Panc1 (cell line): ENCODE measurements at places on chromosomes 4 and X.

DNA sequence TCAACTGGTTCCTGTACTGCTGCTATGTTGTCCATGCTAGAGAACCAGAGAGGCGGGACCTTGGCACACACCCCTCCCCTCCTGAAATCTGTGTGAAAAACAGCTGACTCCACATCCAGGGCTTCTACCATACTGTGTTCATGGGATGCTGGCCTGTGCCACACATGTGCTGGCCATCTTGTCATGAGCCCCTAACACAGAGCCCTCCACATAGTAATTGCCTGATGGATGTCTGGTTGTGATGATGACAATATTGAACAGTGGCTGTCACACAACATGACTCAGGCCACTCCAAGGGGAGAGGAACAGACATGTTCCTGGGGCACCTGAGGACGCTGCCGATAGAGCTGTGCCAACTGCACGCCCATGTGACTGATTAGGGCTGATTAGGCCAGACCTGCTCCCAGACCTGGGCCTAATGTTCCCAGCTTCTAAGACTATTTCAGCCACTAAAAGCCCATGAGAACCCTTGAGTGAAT, 13.1 kb downstream of the SLC25A5 start:
- DNase-seq = no peak

DNA sequence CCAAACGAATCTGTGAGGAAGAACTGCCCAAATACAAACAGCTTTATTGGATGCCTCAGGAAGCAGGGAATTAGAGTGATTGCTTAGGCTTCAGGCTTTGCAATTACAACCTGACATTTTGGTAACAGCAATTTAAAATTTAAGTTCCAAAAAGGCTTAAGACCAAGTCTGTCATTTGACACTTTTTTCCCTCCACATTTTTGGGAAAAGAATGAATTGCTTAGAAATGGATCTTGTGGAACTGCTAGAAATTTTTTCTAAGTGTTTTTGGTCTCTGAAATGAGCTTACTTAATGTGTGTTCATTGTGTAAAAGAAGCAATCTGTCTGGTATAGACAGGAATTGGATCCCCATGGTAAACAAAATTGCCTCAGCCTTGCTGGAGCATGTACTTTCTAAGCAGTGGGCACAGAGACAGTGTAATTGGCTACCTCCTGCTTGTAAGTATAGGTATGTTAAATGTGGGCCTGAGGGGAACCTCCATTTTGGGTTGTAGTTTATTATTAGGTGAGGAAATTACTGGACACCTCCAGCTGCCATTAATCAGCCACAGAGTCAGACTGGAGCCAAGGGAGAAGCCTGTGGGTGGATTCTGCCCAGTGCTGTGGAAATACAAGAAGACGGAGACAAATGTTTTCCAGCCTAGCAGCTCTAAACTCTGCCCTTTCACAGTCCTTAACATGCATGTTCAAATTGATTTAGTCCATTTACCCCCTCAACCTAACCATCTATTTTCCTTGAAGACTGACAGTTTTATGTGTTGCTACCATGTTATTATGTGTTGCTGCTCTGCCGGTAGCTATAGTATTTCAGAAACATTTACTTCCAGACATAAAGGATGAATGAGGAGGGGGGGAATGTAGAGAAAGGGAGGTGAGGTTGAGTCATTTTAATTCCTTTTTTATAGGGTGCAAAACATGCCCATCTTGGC, 473.0 kb downstream of the SPRY1 start:
- no peak for DNase-seq

DNA sequence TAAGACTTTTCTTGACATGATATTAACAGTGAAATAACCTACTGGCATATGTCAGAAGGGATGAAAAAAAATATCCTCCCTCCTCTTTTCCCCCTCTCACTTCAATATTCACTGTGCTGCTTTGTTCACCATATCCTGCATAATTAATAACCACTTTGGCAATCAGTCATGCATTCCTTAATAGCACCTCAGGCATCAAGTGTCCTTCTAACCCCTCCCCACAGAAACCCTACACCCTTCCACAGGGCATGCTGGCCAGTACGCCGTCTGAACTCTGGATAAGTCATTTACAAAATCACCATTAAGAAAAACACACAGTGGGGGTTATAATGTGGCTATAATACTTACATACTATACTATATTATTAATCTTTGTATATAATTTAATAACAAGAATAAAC, 165.9 kb downstream of the PDGFC start:
- DNase-seq = no peak

GRCh38 chr4:75002381-75002780, 69.5 kb downstream of the PARM1 start:
- DNase-seq = no peak

- no peak for DNase-seq
Observed at GRCh38 chr4:12411072-12411471, 982.4 kb upstream of the HS3ST1 start.

DNA sequence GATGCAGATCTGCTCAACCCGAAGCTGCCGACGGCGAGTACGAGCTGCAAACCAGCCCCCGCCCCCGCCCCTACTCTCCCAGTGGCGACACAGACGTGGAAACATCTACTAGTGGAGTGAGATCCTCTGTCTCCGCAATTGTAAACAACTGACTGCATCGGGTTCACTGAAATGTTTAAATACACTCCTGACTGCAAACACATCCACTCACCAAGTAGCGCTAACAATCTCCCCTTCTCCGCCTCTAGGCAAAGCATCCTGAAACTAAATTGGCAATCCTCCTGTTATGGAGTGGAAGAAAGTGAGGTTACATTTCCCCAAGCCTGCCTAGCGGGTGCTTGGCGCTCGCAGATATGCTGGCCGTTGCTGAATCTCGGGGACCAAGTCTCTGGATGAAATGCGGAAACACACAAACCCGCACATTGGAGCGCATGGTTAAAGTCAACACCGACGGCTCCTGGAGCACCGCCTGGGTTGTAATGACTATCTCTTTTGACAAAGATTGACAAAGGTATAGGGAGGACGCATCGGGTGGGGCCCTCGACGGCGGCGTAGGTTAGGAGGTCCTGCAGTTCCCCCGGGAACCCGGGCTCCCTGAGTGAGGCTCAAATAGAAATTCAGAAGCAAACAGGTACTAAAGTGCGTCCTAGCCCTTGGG, 117.0 kb upstream of the TEX13C start:
- no peak for DNase-seq

DNA sequence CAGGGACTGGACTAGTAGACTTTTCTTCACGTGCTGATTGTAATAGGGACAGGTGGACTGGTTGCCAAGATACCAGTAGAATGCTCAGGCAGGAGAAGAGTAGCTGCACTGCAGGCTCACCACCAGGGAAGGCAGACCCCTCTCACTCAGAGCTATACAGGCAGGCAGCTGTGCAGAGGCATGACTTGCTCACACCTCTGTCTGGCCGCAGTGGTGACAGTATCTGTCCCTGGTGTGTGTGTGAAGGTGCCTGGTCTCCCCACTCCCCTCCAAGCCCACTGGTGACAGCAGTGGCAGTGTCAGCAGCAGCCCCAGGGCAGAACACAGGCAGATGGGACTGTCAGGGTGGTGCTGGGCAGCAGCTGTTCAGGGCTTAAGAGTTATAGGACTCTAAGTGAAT, 140.7 kb downstream of the RPS6KA6 start:
- no peak for DNase-seq

GRCh38 chr4:145816091-145816490, 122.5 kb downstream of the ZNF827 start:
- no peak for DNase-seq

GRCh38 chr4:6747294-6748051, 31.5 kb downstream of the BLOC1S4 start:
- no peak for DNase-seq

GRCh38 chrX:8345473-8345872, 119.2 kb upstream of the VCX3B start:
- DNase-seq = no peak

DNA sequence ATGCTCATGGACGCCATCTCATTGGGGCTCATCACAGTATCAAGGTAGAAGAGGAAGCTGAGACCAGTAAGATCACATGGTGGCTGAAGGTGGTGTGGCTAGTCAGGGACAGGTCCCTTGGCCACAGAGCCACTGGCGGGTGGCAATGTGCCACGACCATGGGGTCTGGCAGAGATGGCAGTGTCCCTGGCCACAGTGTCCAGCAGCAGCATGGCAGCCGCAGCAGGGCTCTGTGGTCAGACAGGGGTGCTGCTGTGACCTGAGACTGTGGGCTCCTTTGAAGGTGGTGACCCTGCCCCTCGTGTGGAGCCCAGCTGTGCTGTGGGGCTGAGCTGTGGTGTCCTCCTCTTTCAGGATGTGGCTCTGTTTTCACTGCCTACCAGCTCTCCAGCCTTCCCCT, 2.2 kb upstream of the DOK7 start:
- DNase-seq = no peak

- DNase-seq = no peak
Observed at GRCh38 chrX:40174854-40175510, 77.2 kb upstream of the BCOR start.

DNA sequence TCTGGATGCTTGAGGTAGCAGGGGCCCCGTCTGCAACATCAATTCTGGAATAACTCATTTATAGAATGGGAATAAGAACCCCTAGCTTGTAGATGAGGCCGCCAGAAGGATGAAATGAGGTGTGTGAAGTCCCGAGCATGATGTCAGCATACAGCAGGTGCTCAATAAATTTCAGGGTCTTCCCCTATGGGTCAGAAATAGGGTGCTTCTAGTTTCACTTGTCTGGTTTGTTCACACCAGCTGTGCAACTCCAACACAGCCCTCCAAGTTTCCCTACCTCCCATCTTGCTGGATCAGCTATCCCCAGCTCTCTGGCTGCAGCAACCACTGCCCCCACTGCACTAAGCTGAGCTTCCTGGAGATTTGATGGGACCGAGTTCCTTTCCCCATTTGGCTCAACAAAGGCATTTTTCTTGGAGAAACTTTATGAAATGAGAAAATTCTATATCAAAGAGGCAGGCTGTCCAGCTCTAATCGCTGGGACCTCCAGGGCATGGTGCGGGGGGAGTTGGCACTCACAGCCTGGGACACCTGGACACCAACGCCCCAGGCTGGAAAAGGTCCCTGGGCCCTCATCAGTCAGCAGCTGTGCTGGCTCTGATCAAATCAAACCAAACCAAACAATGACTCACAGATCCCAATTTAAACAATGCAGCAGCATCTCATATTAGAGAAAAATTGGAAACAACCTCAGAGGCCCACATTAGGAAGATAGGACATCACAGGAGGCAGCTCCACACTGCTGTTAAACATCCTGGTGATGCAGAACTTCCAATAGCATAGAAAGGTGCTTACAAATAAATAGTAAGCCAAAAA, 13.3 kb downstream of the SLC2A9 start:
- no peak for DNase-seq

DNA sequence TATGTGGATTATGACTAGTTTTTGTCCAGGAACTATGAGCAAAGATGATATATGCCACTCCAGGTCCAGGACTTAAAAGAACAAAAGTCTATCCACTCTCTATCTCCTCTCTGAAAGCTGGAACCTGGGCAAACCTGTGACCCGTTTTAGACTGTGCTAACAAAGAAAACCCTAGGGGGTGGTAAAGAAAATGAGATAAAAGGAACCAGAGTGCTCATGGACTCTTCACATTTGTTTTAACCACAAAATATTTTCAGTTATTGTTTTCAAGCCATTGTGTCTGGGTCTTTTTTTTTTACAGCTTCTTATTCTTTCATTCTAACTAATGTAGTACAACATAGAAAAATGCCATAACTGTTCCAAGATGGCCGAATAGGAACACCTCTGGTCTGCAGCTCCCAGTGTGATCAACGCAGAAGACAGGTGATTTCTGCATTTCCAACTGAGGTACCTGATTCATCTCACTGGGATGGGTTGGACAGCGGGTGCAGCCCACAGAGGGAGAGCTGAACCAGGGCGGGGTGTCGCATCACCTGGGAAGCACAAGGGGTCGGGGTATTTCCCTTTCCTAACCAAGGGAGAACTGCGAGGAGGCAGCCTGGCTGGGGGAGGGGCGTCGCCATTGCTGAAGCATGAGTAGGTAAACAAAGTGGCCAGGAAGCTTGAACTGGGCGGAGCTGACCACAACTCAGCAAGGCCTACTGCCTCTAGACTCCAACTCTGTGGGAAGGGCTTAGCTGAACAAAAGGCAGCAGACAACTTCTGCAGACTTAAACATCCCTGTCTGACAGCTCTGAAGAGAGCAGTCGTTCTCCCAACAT, 45.1 kb downstream of the CHM start:
- no peak for DNase-seq

DNA sequence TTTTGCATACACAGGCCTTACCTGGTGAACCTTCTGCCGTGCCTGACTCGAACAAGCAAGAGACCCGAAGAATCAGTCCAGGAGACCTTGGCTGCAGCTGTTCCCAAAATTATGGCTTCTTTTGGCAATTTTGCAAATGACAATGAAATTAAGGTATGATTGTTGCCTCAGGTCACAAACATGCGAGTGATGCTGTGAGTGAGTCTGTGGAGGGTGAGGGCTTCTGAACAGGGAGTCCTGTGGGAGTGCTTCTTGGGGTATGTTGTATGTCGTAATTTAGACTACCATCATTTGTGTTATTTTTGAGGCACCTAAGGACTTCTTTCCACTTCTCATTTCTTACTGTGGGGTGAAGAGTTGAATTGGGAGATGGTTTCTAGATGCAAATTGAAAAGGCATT, 32.8 kb downstream of the HTT start:
- no peak for DNase-seq

DNA sequence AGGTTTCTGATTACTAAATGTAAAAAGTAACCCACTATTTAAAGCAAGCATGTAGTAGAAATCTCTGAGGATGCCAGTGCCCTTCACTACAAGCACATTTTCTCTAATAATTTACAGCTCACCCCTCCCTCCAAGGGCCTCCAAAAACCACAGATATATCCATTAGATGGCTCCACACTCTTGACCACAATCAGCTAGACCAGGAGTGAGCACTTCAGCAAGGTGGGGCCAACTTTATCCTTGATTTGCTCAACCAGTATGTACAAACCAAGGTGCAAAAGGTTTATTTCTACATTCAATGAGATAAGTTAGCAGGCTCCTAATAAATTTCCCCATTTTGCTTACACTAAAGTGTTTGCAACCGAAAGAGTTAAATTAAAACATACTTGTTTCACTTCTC, 35.8 kb downstream of the RFC1 start:
- DNase-seq = no peak

GRCh38 chr4:127771535-127772275, 10.4 kb upstream of the HSPA4L start:
- no peak for DNase-seq

GRCh38 chr4:78971326-78971725, 32.1 kb upstream of the PAQR3 start:
- no peak for DNase-seq

- no peak for DNase-seq
Observed at GRCh38 chr4:78517050-78517652, 34.4 kb upstream of the ANXA3 start.

- DNase-seq = no peak
Observed at GRCh38 chrX:109578916-109579315, 42.3 kb downstream of the NXT2 start.

- peak; percentile 24 for DNase-seq
Observed at GRCh38 chr4:3480528-3481112, 17.5 kb downstream of the DOK7 start.

- no peak for DNase-seq
Observed at GRCh38 chr4:38144031-38144430, 183.8 kb downstream of the PTTG2 start.
